ENCODE measurements at places on chromosomes 7 and 10.

- H3K36me3 ChIP-seq, result no peaks in the 10 kb centered on the region
- no peak overlapping the region for H3K4me3 ChIP-seq
- H3K27me3 ChIP-seq, result no peaks in the 10 kb centered on the region
- no peaks in the 10 kb centered on the region for H3K4me1 ChIP-seq
- no peak overlapping the region for H3K27ac ChIP-seq
Observed at GRCh38 chr7:14403587-14403986, 414.1 kb upstream of the ETV1 start.

DNA sequence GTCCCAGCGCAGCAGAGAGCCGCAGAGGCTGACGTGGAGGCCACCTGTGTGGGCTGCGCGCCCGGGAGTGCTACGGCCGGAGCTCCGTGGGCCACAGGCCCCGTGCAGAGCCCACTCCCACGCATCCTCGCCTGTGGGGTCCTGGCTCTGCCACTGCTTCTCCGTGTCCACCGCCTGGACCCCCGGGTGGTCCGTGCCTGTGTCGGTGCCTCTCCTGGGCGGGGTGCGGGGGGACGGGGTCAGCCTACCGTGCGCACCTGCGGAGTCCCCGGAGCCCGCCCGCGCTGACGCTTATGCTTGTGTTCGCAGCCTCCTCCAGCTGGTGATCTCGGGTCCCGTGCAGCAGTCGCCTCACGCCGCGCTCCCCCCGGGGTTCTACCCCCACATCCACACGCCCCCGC, 7.8 kb upstream of the ZNF853 start:
- no peaks in the 10 kb centered on the region for H3K4me1 ChIP-seq
- no peak overlapping the region for H3K27ac ChIP-seq
- no peak for DNase-seq
- no peaks in the 10 kb centered on the region for H3K27me3 ChIP-seq
- peaks cover 4% of the 10 kb centered on the region for H3K36me3 ChIP-seq

- H3K4me1 ChIP-seq, result peaks cover 11% of the 10 kb centered on the region
- H3K36me3 ChIP-seq, result no peaks in the 10 kb centered on the region
- H3K27me3 ChIP-seq, result no peaks in the 10 kb centered on the region
Observed at GRCh38 chr7:7769710-7770627, 51.6 kb upstream of the RPA3 start.

- H3K4me1 ChIP-seq, result peaks cover 22% of the 10 kb centered on the region
Observed at GRCh38 chr10:119759832-119760231, 34.0 kb downstream of the INPP5F start.

DNA sequence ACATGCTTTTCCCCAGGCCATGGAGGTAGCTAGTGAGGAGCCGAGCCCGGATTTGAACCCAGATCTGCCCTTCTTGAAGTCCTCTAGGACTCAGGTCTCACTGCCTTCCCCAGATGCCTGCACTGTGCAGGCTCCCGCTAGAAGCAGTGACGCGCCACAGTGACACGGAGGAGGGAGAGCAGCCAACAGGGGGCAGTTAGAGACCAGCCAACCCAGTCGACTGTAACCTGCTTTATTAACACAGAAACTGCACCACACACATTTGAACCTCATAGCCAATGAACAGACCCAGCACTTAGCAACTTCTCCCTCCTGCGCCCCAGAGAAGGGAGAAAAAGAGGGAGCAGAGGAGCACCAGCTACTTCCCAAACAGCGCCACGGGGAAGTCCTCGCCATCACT, 27.4 kb downstream of the PILRA start:
- no peak overlapping the region for H3K4me3 ChIP-seq
- no peaks in the 10 kb centered on the region for H3K4me1 ChIP-seq
- H3K27me3 ChIP-seq, result peaks cover 26% of the 10 kb centered on the region
- H3K27ac ChIP-seq, result no peak overlapping the region
- H3K36me3 ChIP-seq, result no peaks in the 10 kb centered on the region

DNA sequence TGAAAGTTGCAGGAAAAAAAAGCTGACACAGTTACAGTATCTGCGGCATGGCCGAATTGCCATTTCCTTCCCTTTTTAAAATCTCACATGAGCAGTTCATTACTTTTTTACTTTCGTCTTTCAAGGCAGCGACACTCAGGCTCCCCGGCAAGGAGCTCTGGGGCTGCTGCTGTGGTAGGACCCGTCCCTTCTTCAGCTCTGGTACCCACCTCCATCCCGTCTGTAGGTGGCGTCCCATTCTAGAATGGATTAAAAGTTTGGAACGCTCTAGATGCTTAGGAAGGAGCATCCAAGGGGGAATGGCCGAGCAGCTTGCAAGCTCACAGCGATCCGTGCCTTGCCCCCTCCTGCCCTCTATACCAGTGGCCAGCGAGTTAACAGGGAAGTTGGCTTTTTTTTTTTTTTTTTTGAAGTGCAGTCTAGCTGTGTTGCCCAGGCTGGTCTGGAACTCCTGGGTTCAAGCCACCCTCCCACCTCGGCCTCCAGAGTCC, 22.8 kb upstream of the TTYH3 start:
- H3K36me3 ChIP-seq, result no peaks in the 10 kb centered on the region
- no peak overlapping the region for H3K4me3 ChIP-seq
- no peak overlapping the region for H3K27ac ChIP-seq
- H3K4me1 ChIP-seq, result peaks cover 2% of the 10 kb centered on the region
- DNase-seq, result no peak

- no peak overlapping the region for H3K4me3 ChIP-seq
- peaks cover 9% of the 10 kb centered on the region for H3K4me1 ChIP-seq
- H3K27me3 ChIP-seq, result no peaks in the 10 kb centered on the region
- H3K36me3 ChIP-seq, result no peaks in the 10 kb centered on the region
- peak; percentile 55 for DNase-seq
- peak overlapping the region; percentile 73 for H3K27ac ChIP-seq
Observed at GRCh38 chr7:41147606-41148485, 555.0 kb downstream of the INHBA start.

DNA sequence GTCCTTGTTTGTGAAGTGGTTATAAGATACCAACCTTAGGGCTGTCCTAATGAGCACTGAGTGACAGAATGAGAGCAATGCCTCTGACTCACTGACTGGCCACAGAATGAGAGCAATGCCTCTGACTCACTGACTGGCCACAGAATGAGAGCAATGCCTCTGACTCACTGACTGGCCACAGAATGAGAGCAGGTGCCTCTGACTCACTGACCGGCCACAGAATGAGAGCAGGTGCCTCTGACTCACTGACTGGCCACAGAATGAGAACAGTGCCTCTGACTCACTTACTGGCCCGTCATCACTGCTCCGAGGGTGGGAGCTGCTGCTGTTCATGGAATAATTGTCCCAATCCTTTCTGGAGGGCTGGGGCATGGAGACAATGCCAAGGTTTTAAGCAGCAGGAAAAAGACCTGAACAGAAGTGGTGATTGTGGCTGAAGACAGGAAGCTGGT, 265.2 kb upstream of the PPP2R2D start:
- H3K27me3 ChIP-seq, result no peaks in the 10 kb centered on the region
- no peak for DNase-seq
- H3K36me3 ChIP-seq, result no peaks in the 10 kb centered on the region
- no peak overlapping the region for H3K4me3 ChIP-seq
- no peaks in the 10 kb centered on the region for H3K4me1 ChIP-seq

DNA sequence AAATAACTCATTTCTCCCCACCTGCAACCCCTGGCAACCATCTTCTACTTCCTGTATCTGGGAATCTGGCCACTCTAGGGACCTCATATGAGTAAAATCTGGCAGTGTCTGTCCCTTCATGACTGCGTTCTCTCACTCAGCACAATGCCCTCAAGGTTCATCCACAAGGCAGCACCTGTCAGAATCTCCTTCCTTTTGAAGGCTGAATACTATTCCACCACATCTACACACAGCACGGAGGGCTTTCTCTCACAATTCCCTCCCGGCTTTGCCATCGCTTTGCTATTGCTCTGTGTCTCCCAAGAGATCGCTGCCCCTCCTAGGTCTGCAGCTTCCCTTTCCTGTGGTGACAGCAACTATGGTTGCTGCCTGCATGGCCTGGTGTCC, 174.7 kb upstream of the RHEB start:
- peaks cover 2% of the 10 kb centered on the region for H3K27me3 ChIP-seq
- peaks cover 42% of the 10 kb centered on the region for H3K4me1 ChIP-seq
- H3K27ac ChIP-seq, result no peak overlapping the region
- no peaks in the 10 kb centered on the region for H3K36me3 ChIP-seq
- H3K4me3 ChIP-seq, result no peak overlapping the region

- no peaks in the 10 kb centered on the region for H3K4me1 ChIP-seq
- H3K4me3 ChIP-seq, result no peak overlapping the region
- H3K27me3 ChIP-seq, result no peaks in the 10 kb centered on the region
- H3K27ac ChIP-seq, result no peak overlapping the region
- no peak for DNase-seq
Observed at GRCh38 chr10:81820418-81820817, 54.6 kb upstream of the NRG3 start.

DNA sequence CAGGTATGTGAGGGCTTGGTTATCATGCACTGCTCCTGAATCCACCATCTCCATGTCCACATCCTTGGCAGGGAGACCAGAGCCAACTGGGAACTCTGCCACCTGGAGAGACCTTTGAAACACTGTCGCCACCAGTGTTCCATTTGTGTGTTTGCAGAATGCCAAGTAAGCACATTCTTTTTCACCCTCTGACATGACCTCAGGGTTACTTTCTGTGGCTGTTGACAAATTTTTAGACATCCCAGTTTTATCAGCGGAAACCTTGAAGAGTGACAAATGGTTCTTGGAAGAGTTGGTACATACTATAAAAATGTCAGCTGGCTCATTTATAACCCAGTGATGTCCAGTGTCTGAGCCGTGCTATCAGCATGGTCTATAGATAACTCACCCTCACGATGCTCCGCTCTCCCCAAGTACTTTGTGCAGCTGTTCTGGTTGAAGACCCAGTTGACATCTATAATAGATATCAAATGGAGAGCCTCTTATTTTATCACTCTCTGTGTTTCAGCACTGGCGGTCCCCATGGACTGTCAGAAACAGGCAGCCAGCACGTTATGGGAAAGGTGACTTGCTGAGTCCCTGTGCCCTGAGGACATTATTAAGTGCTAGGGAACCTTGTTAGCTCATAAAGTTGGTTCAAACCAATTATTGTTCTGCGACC, 563.1 kb upstream of the GALNT17 start:
- H3K36me3 ChIP-seq, result no peaks in the 10 kb centered on the region
- peaks cover 22% of the 10 kb centered on the region for H3K4me1 ChIP-seq
- peak; percentile 26 for DNase-seq
- no peak overlapping the region for H3K27ac ChIP-seq
- no peak overlapping the region for H3K4me3 ChIP-seq

DNA sequence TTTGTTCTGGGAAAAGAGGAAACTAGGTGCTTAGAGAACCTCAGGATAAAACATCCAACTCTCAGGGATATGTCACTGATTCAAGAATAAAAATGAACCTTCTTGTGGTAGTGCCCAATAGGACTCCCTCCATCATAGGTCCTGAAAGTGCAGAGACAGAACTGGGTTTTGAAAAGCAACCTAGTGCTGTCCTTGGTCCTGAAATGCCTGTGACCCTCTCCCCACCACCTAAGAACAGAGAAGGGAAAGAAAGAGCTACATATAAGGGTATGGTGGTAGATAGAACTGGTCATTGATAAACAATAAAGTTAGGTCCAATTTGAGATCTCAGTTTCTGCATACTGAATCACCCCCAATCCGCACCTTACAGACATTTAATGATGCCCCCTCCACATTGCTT, 953.3 kb downstream of the XPNPEP1 start:
- no peak overlapping the region for H3K27ac ChIP-seq
- peak; percentile 31 for DNase-seq
- H3K4me3 ChIP-seq, result no peak overlapping the region

DNA sequence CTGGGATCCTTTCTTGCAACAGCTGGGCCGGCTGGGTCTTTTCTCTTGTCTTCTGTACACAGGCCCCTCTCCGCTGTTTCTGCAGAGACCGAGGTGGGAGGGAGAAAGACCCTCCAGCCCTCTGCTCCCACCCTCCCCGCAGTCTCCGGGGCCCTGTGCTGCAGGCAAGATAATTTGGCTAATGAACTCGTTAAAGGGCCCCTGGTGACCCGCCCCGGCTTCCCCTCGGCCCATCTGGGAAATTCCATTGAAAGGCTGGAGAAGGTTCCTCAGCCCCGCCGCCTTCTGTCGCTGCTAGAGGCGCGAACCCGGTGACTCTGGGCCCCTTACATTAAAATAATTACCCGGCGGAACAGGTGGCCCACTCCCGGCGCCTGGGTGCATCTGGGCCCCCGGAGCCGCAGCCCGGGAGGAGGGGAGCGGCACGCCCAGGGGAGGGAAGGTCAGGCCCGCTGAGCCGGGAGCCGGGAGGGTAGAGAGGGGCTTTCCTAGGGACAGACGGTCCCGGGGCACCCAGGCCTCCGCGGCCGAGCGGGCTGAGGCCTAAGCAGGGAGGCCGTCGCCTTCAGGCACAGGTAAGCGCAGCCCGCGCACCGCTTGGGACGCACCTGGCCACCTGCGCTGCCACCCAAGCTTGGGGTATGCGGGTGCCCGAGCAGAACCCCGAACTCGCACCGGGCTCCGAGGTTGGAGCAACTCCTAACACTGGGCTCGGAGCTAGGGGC, 7.3 kb upstream of the MNX1 start:
- DNase-seq, result no peak
- peaks cover 4% of the 10 kb centered on the region for H3K4me1 ChIP-seq

DNA sequence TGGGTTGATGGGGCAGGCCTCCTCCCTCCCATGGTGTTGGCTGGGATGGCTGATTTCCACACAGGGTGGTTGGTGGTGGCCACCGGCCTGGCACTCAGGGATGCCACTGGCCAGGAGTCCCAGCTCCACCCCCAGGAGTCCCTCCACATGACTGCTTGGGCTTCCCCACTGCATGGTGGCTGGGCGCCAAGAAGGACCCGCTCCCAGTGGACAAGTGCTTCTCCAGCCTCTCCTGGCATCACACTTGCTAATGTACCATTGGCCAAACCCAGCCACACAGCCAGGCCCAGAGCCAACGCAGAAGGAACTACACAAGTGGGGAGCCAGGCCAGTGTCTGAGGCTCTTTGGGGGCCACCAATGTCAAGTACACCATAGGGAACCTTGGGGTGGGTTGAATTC, 73.6 kb upstream of the DNAAF5 start:
- no peak overlapping the region for H3K4me3 ChIP-seq
- no peak for DNase-seq
- no peak overlapping the region for H3K27ac ChIP-seq
- H3K4me1 ChIP-seq, result no peaks in the 10 kb centered on the region
- no peaks in the 10 kb centered on the region for H3K36me3 ChIP-seq

Data from astrocyte (in vitro differentiated cells and primary cell).